ENCODE measurements at places on chromosomes 2 and 18.

DNA sequence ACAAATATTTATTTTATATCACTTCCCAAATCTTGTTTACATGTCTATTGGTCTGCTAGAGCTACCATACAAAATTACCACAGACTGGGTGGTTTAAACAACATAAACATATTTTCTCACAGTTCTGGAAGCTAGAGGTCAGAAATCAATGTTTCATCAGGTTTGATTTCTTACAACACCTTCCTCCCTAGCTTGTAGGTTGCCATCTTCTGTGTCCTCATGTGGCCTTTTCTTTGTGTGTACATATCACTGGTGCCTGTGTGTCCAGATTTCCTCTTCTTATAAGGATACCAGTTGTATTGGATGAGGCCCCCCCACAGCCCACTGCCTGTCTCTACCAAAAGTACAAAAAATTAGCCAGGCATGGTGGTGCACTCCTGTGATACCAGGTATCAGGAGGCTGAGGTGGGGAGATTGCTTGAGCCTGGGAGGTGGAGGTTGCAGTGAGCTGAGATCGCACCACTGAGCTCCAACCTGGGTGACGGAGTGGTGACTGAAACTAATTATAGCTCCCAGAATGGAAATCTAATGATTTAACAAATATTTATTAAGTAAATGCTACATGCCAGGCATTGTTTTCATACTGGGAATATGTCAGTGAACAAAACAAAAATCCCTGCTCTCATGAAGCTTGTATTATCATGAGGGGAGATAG is 13.6 kb downstream of the EML4 start:
- DNase-seq = no peak

GRCh38 chr18:57753063-57753462 is 50.1 kb downstream of the ATP8B1 start:
- DNase-seq = no peak

GRCh38 chr18:80145196-80145804 is 36.2 kb downstream of the ADNP2 start:
- no peak for DNase-seq

- DNase-seq = no peak
Observed at GRCh38 chr2:16238001-16238761, 297.8 kb downstream of the MYCN start.

DNA sequence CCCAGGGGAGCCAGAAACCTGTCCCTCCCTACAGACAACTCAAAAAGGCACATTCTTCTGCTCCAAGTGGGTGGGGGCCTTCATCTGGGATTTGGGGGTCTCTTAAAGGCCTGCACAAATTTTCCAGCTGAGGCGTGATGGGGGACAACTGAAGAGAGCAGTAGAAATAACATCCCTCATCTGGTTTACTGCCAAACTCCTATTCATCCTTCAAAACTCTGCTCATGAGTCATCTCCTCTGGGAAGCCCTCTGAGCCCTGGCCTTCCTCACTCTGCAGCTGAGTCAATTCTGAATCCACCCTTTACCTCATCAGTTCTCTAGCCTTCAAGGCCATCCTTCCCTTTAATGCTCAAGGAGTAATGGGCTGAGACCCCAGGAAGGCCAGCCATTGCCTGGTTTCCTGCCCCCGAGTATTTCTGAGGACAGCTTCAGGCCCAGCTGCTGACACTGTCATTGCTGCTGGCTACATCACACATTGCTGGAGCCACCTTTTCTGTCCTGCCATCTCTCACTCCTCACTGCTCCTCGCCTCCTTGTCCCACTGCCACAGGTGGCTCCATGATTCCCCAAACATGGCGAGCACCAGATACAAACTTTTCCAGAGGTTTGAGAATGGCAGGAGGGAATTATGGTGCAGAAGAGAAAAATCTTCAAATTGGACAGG is 32.2 kb upstream of the GLI2 start:
- no peak for DNase-seq

- no peak for DNase-seq
Observed at GRCh38 chr2:152165306-152165705, 10.3 kb downstream of the STAM2 start.

- DNase-seq = no peak
Observed at GRCh38 chr2:55840460-55840859, 83.1 kb downstream of the EFEMP1 start.

DNA sequence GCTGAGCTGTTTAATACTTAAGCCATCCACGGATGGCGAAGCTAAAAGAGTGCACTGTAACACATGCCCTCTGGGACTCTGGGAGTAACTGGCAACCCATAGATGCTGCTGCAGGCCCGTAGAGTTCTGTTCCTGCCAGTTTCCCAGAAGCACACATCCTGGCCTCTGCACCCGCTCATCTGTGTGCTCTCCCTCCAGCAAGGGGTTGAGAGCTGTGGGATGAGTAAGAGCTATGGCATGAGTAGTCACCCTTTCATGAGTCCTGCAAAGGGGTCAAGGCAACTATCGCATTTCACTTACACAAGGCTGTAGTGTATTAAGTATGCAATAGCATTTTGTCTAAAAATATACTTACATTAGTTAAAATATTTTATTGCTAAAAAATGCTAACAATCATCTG is 1341.8 kb upstream of the NXPH2 start:
- DNase-seq = no peak

- DNase-seq = no peak
Observed at GRCh38 chr18:28208268-28208667, 31.3 kb upstream of the CDH2 start.

GRCh38 chr2:201642086-201642578 is 1.2 kb downstream of the TMEM237 start:
- no peak for DNase-seq

- no peak for DNase-seq
Observed at GRCh38 chr18:62394006-62394763, 69.1 kb downstream of the TNFRSF11A start.

GRCh38 chr2:157327200-157327599 is 1.6 kb upstream of the ERMN start:
- DNase-seq = no peak

GRCh38 chr2:23618265-23618664 is 233.3 kb downstream of the KLHL29 start:
- no peak for DNase-seq

DNA sequence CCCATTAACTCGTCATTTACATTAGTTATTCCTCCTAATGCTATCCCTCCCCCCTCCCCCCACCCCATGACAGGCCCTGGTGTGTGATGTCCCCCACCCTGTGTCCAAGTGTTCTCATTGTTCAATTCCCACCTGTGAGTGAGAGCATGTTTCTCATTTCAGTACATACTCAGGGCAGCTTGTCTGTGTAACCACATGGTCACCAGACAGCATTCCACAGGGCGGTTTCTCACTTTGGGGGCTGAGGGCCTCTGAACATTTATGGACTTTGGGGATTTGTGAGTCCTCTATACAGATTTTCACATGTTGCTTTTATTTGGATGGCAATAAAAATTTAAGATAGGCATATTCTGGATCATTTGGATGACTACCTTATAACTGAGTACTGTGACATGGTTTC is 84.0 kb downstream of the LYPD6B start:
- DNase-seq = no peak

GRCh38 chr2:76825140-76825970 is 696.8 kb downstream of the LRRTM4 start:
- DNase-seq = no peak

GRCh38 chr2:55518841-55519165 is 715 bp upstream of the CFAP36 start:
- no peak for DNase-seq

DNA sequence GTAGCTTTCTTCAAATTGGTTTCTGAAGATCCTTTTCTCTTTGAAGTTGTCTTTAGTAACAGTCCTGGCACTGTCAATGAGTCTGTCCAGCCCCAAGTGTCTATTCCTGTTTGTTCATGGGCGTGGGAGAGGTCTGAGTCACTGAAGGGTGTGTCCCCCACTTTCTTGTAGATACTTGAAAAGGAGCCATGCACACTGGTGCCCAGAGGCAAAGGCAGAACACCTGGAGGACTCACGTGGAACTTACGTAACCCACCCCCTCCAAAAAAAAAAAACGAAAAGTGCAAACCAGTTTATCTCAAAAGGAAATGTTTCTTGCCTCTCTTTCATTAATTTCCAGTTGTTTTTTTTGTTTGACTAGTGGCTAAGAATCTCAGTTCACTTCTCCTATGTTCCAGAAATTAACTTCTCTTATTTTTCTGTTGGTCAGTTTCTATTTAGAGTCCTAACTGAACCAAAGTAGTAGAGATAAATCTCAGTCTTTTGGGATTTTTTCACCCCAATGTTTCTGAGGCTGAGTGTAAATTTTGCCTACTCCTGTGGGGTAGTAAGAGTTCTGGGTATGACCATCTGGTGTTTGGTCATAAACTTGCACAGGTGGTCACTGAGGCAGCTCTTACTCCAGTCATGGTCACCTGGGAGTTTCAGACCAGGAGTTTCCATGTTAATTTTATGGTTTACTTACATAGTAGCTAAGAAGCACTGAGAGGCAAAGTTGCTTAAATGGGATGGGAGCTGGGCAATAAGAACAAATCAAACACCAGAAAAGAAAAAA is 54.9 kb downstream of the DSC3 start:
- DNase-seq = no peak

GRCh38 chr18:36160959-36161371 is 26.3 kb upstream of the MOCOS start:
- no peak for DNase-seq

GRCh38 chr18:64119916-64120315 is 29.0 kb downstream of the LINC00305 start:
- no peak for DNase-seq

DNA sequence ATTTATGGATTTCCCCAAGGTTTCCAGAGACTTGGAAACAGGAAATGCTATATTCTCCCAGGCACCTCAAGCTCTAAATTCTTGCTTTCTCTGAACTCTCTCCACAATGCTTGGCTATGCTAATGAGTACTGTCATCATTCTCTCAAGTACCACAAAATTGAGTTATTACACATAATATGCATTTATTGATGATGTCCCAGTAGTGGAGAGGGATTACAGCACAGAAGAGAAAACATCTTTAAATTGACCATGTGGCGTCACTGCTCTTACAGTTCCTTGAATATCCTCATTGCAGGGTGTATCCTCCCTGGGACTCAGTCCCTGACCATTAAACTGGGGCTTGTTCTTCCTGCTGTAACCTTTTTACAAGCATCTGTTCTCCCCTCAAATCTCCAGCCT is 681.1 kb upstream of the FANCL start:
- no peak for DNase-seq

All from activated naive CD4-positive, alpha-beta T cell treated with Interleukin-2 at 50 U/mL for 16 hours (primary cell).